ENCODE measurements at places on chromosomes 1 and 21. TPM values are rescaled to one million over a fixed set of nuclear protein-coding genes. Genes with fewer than 3 reads are reported as not detected.

DNA sequence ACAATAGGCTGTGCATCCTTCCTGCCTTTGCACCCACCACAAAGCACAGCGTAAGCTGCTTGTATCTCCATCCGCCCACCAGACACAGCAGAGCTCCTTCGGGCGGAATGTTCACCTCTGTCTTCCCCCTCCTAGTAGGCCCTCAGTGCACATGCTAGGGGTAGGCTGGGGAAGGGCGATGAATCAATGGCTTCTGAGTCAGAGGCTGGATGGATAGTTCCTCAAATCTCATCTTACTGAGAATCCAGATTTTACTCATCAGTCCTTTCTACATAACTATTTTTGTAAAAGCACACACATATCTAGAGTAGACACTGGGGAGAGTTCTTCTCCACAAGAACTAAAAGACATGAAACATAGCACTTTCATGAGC is 73.8 kb downstream of the BCAR3 start:
- H3K4me3 ChIP-seq, result no peak overlapping the region
- peaks cover 9% of the 10 kb centered on the region for H3K27me3 ChIP-seq
- no peaks in the 10 kb centered on the region for H3K36me3 ChIP-seq
- H3K27ac ChIP-seq, result no peak overlapping the region
- no peaks in the 10 kb centered on the region for H3K4me1 ChIP-seq

GRCh38 chr1:100747771-100748170 is 28.2 kb downstream of the VCAM1 start:
- no peak for DNase-seq
- H3K36me3 ChIP-seq, result no peaks in the 10 kb centered on the region
- no peak overlapping the region for H3K27ac ChIP-seq
- H3K4me3 ChIP-seq, result no peak overlapping the region
- no peaks in the 10 kb centered on the region for H3K27me3 ChIP-seq

Gene CLEC20A
- total RNA-seq, result not detected

DNA sequence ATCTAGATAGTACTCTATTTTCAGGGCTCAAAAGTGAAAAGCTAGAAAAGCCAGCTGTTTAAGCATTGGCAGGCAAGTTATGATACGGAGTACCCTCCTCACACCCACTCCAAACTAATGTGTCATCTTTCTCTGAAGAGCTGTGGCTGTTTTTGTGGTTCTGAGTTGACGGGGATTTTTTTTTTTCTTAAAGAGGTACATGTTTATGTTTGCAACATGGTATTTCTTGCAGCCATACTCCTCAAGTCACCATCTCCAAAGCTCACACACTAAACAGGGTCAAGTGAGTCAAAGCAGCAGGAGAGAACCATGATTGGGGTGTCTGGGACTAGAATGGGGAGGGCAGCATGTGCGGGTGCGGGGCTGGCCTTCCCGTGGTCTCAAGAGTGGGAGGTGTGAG is 347.2 kb downstream of the DISC1 start:
- H3K4me3 ChIP-seq, result no peak overlapping the region
- H3K36me3 ChIP-seq, result no peaks in the 10 kb centered on the region
- H3K27ac ChIP-seq, result no peak overlapping the region
- H3K4me1 ChIP-seq, result peaks cover 10% of the 10 kb centered on the region
- no peak for DNase-seq
- no peaks in the 10 kb centered on the region for H3K27me3 ChIP-seq

DNA sequence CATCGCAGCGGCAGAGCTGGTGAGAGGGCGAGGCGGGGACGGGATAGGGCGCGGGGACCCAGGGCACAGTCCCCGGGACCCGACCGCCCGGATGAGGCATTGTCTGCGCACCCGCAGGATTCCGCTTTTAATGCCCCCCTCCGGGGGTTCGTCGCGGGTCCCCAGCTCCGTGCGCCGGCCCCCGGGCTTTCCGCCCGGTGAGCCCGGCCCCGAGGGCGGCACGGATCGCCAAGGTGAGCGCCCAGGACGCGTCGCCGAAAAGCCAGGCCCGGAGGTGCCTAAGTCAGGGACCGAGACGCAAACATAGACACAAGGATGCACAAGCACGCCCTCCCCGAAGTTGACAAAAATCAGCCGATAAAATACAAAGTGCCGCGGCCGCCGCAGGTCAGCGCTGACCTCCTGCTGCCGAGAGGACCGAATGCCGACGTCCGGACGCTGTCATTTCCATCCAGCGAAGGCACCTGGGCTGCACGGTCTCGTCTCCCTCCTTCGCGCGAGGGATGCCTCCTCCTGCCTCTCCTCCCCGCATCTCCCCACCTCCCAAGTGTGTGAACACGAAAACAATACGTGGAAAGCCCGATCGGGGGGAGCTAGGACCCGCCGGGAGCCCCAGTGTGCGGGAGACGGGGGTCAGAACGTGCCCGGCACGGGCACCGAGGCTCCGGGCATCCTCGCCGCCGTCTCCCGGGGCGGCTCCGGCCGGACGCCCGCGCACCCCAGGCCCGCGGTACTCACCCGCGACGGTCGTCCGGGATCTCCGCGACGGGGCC is 101.1 kb upstream of the SOD1 start:
- H3K4me3 ChIP-seq, result peak overlapping the region; percentile 60
- DNase-seq, result peak; percentile 15
- no peaks in the 10 kb centered on the region for H3K36me3 ChIP-seq
- H3K27me3 ChIP-seq, result peaks cover 2% of the 10 kb centered on the region
- H3K27ac ChIP-seq, result no peak overlapping the region

DNA sequence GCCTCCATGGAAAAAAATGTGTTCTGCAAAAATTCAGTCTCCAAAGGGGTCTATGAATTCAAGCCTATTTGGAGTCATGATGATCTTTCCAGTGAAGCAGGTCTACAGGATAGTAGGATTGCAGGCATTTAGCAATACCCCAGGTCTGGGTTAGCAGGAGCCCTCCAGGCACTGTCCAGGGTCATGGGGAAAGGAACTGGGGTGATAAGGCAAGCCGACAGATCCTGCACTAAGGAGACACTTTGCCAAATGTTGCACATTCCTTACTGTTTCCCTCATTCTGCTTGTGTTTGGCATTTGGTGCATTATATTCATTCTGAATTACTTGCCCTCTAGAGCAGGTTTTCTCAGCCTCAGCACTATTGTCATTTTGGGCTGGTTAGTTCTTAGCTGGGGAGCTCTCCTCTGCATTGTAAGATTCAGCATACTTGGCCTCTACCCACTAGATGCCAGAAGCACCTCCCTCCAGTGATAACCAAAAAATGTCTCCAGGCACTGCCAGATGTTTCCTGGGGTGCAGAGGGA is 333.3 kb upstream of the PLXNA2 start:
- H3K36me3 ChIP-seq, result no peaks in the 10 kb centered on the region
- H3K4me1 ChIP-seq, result no peaks in the 10 kb centered on the region
- H3K4me3 ChIP-seq, result no peak overlapping the region
- no peak for DNase-seq
- no peak overlapping the region for H3K27ac ChIP-seq
- no peaks in the 10 kb centered on the region for H3K27me3 ChIP-seq

Gene CFHR1
- not detected for total RNA-seq

Gene NUDT17
- 7.1 TPM for total RNA-seq

GRCh38 chr1:100459358-100460114 is 78.4 kb upstream of the GPR88 start:
- peaks cover 38% of the 10 kb centered on the region for H3K36me3 ChIP-seq
- no peak overlapping the region for H3K4me3 ChIP-seq
- DNase-seq, result peak; percentile 63
- no peaks in the 10 kb centered on the region for H3K27me3 ChIP-seq
- H3K4me1 ChIP-seq, result peaks cover 13% of the 10 kb centered on the region
- H3K27ac ChIP-seq, result peak overlapping the region; percentile 22

Gene SIM2
- total RNA-seq, result 0.10 TPM
